Sciatic nerve (tissue), 2 donors: ENCODE measurements at places on chromosomes 12 and 14.

DNA sequence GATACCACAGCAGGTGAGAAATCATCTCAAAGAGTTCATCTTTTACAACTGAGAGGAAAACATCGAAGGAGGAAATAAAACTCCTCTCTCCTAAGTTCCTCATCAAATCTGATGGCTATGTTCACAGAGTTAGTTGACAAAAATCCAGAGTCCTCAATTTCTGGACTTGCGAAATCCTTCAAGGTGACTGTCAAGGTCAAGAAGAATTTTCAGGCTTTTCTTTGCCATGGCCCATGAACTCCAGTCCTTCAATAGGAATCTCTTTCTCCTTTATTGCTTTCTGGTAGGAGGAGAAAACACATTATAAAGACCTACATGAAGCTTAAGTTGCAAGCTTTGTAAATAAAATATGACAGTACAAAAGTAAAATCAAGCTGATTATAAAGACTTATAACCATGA lies 1.5 kb downstream of the TRIAP1 start:
- no peak for DNase-seq

DNA sequence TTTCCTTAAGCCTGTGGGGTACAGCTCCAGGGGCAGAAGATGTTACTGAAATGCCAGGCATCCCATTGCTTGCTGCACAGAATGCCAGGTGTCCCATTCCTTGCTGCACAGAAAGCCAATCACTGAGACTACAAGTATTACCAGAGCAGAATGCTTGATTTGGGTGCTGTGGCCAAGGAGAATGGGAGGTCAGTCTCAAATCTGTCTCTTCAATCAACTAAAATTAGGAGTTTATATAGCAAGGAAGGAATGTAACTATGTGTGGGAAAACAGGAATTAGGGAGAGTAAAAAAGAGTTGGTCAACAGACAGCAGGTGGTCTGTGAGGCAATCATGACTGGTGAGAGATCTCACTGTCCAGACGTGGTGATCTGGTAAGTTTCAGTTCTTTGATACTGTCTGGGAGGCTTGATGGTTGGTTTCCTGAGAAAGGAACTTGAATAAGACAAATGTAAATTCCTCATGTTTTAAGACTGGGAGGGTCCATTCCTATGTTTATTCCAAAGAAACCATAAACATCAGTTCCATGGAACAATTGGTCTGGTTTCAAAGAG lies 31.2 kb upstream of the VASH1 start:
- no peak for DNase-seq

DNA sequence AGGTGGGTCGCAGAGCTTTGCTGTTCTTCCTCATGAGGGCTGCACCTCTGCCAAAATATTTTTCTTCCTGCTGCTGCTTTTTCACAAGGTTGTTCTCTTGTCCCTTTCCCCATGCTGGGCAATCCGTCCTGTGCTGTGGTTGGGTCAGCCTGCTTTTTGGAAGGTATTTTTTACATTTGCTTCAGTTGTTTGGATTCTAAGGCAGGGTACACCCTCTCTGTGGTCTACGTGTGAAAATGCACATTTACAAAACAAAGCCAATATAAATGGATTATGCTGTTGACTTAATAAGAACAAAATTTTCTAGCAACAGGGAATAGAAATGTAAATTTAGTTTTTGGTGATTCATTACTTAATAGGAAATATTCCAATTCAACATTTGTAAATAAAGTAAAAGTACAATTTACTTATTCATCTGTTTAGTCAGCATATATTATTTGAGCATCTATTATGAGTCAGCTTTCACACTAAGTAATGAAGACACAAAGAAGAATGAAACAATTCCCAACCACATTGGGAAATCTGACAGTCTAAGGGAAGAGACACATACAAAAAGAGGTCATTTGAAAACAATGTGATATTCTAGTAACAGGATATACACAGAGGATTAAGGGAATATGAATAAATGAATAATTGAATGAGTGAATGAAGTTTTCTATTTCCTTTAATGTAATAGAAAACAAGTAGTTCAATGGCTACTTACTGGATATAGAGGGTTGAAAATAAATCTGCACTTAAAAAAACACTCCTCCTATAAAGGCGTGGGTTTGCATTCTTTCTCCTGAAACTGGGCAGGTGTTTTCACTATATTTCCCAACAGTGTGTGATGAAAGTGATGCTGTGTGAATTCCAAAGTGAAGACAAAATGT lies 94.6 kb upstream of the PRICKLE1 start:
- no peak for DNase-seq

DNA sequence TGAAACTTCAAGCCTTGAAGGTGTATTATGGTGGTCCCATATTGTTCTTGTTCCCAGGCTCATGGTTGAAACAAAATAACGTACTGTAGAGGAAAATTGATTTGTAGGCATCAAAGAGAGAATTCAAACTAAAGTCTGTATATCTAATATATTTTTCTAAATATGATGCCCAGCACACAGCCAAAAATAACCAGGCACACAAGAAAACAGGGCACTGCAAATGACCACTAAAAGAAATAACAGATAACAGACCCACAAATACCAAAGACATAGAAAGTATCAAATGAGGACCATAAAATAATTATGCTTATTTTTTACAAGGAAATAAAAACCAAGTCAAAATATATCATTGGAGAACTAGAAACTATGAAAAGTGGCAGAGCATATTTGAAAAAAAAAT lies 46.8 kb downstream of the LLPH start:
- no peak for DNase-seq

GRCh38 chr12:132222096-132222807 lies 78.0 kb downstream of the NOC4L start:
- DNase-seq: no peak

DNA sequence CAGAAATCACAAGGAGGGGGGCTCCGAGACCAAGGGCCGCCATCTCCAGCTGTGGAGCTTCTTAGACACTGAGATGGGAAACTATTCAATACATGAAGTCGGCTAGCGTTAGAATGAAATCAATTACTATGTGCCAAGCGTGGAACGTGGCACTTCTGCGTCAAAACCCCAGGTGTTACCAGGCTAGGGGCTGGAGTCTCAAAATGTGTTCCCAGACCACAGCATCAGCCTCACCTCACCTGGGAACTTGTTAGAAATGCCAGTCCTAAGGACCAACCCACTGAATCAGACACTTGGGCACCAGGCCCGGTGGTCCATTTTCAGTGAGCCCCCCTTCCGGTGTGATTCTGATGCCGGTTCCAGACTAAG lies 5.0 kb upstream of the SETD1B start:
- DNase-seq: no peak

DNA sequence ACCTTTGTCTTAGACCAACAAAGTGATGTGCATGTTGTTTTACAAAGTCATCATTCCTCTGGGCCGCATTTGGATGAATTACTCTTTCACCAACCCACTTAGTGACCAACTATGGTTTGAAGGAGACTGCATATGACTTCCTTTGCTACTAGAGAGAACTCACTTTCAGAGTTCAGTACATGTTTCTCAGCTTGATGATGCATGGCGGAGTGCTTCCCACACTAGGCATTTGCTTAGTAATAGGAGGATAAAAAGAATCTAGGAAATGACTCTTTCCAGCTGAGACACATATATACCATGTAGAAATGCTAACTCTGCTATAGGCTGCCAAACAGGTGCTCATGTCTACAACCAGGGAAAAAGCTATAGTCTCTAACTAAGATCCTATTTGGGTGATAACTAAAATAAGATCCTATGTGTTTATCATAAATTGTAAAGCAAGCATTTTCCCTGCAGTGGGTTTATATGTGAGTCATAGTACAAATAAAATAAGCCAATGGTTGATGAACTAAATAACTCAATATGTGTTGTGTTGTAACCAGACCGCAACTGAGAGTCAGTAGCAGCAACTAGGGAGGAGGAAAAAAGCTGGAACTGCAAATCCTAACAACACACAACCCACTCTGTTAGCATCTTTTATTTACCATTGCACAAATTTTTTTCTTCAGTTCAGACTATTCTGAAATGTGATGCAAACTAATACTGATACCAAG lies 87.2 kb downstream of the TSPAN8 start:
- no peak for DNase-seq

DNA sequence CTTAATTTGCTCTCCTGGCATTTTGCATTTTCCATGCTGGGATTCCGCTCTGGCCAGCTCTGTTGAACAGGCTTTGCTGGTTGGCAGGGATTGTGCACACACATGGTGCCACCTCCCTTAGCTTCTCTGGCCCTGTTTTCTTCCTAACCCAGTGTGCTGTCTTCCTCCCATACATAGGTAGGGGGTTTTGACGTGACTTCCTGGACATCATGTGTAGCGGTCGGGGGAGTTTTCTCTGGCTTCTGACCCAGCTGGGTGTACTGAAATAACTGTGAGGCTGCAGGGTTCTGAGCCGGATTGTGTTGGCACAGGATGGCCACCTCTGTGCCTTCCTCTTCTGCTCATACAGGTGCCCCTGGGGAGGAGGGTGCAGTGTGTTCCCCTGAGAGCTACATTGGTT lies 25.7 kb downstream of the C14orf132 start:
- peak; percentile 14 for DNase-seq

DNA sequence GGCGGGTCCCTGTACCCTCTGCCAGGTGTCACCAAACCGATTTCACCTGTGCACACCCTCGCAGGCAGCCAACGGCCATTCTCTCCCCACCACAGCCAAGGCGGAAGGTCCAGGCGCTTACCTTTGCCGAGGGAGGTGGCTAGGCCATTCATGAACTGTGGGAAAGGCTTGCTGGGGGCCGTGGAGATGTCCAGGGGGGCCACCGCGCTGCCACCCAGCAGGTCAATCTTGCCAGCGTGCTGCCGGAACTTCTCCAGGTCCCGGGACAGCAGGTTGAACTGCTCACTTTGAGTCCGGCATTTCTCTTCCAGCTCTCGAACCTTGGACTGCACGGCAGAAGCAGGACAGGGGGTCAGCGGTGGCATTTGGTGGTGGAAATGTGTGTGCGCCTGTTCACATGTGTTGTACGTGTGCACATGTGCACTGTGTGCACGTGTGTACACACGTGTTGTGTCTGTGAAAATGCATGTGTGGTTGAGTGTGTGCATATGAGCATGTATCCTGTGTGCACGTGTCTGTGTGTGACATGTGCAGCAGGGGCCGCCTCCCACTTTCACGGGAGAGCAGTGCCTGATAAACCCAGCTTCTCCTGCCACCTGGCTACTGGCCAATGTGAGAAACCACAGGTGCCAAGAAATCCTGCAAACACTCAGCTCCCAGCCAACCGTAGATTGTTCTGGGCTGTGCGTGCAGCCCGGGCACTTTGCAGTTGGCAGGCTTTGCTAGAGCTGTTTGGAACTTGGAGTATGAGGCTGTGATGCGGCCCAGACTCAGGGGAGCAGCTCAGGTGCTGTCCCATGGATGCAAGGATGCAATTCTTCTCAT lies 118.9 kb downstream of the PIWIL1 start:
- no peak for DNase-seq

DNA sequence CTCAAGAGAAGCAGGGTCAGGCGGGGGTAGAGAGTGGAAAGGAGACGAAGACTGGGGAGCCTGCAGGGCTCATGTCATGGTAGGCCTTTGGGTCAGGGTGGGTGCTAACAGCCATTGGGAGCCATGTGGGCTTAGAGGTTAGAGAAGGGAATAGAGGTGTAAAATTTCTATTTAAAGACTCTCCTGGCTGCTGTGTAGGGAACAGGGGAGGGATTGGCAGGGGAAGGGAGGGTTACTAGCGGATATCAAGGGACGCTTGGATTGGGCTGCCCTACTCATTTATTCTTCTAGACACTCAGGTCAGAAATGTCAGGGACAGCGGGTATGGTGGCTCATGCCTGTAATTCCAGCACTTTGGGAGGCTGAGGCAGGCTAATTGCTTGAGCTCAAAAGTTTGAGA lies 18.2 kb downstream of the WSCD2 start:
- no peak for DNase-seq

DNA sequence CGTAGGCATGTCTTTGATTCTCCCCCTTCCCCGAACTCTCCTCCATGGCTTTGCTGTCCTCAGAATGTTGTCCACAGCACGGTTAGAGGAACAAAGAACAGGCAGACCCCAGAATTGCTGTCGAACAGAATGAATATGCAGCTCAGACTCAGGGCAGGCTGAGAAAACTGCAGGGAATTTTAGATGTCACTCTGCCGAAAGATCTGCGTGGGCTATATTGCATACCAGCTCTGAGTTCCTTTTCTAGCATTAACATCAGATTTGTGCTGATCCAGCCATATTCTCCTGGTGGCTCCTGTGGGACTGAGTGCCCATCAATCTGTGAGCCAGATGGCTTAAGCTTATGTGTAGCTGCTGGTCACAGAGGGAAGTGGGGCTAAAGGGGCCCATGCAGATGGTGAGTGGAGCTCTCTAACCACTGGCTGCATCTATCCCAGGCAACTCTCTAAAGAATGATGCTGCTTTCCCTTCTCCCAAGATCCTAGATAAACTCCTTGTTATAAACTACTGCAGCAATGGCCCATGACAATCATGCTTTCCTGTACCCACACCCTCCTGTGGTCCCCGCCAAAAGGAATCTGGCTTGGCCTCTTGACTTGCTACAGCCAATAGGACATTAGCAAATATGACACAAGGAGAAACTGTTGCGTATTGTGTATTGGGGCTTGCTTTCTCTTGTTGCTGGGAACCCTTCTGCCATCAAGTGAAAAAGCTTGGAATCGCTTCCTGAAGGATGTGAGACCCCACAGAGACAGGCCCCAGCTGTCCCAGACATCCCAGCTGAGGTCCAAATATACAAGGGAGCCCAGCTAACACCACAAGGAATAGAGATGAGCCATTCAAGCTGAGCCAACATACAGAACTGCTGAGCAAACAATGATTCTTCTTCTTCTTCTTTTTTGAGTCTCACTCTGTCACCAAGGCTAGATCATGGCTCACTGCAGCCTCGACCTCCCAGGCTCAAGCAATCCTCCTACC lies 101.3 kb downstream of the FOXN3 start:
- no peak for DNase-seq

DNA sequence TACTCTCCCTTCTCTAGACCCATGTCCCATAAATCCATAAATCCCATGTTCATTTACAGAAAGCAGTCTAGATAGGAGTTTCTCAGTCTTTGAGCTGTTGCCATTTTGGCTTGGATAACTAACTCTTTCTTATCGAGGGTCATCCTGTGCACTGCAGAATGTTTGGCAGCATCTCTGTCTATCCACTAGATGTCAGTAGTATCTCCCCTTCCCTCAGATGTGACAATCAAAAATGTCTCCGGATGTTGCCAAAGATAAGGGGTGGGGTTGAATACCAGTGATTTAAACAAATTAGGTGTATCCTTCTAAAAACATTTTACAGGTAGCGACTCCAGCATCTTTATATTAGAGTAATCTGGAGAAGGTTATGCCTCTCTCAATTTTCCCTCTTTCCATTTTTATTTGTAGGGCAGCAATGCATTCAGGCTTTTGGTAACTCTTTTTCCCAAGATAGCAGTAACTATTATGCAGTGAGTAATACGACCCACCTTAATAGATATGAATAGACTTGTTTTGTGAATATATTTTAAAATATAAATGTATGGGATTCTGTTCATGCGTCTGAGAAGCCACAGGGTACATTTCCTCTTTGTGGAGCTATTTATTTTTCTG lies 100.7 kb downstream of the LRRK2 start:
- no peak for DNase-seq

- peak; percentile 77 for DNase-seq
Measured at GRCh38 chr12:121579190-121579791, 1.5 kb downstream of the KDM2B start.

GRCh38 chr14:102980409-102980810 lies 57.9 kb downstream of the AMN start:
- no peak for DNase-seq
